ENCODE measurements at places on chromosomes 16 and 17.

DNA sequence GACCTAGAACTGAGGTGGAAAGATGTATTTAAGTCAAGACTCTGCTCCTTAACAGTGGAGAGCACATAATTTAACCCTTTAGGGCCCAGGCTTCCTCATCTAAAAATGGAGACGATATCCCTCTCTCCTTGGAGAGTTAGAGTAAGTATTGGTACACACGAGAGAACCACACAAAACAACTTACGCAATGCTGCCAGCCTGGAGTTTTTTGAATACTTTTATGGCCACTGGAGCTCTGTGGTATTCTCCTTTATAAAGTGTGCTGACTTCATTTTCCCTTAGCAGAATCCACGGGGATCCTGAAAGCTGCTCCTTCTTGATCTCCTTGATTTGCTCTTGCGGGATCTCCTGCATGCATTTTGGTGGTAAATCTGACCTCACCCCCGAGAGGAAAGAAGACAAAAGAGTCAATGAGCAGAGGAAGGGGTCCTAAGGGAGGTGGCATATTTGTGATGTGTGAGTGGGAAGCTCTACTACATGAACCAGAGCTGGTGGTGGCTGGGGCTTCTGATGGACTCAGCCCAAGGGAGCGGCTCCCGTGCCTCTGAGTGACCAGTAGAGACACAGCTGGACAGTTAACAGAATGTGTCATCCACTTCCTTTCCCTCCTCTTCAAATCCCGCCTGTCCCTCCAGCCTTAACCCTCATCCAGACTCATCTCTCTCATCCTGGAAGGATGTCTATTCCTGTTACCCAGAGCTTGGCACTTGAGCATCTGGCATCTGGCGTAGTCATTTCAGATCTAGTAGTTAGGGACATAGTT lies 9.4 kb downstream of the MLKL start:
- no peak for DNase-seq

DNA sequence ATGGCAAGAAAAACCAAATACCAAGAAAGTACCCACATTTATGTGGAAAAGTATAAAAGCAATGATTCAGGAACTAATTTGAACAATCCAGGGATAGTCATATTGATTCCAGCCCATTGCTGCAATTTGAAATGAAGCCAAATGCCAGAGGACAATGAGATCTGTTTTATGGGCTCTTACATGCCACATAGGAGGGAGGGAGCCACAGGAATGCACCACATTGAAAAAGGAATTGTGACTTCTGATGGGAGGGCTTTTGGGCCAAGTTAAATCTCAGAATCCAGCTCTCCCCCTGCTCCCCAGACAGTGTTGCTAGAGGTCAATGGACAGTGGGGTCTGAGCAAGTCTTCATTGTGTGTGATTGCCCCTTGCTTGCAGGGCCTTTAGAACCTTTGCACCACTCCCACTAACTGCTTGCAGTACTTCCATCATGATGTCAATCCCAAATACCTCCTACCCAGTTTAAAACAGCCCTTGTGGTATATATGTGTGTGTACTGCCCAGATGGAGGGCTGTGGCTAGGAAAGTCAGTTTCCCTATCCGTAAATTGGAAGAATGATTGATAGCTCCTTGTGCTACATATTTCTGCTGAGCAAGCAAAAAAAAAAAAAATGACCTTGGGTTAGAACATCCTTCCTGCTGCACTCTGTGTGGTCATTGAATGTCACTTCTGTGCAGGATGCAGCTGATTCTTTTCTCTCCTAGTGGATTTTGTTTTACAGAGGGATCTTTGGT lies 406.8 kb downstream of the UTP18 start:
- DNase-seq, result no peak

DNA sequence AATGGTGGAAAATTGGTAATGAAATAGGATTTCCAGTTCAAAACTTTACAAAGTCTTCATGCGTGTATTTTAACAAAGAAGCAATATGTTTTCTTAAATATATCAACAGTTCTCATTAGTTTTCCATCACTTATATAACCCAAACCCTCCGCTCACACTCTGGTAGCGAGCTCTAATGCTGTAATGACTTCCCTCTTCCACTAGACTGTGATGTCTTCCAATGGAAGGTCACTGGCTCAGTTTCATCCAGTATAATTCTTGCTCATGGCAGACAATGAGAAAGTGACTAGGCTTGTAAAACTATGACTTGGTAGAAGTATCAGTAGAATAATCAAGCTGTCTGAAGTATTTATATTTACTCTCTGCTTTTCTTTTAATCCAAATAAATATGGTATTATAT lies 32.8 kb downstream of the NETO2 start:
- no peak for DNase-seq

DNA sequence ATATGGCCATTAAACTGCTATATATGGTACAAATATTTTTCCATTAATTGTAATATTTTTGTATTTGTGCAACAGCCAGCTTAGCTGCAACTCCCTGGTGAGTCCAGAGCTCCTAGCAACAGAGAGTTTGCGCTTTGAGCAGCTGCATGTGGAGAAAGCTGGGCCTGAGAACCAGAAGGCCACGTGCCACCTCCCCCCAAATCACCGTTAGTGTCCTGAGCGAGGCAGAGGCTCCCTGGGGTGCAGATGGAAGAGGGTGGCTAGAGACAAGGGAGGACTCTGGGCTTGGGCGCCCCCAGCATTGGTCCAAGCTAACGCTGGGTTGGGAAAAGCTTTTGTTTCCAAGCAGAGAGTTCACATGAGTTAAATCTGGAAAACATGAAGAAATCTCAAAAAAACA lies 41.6 kb downstream of the HSBP1 start:
- DNase-seq, result no peak

DNA sequence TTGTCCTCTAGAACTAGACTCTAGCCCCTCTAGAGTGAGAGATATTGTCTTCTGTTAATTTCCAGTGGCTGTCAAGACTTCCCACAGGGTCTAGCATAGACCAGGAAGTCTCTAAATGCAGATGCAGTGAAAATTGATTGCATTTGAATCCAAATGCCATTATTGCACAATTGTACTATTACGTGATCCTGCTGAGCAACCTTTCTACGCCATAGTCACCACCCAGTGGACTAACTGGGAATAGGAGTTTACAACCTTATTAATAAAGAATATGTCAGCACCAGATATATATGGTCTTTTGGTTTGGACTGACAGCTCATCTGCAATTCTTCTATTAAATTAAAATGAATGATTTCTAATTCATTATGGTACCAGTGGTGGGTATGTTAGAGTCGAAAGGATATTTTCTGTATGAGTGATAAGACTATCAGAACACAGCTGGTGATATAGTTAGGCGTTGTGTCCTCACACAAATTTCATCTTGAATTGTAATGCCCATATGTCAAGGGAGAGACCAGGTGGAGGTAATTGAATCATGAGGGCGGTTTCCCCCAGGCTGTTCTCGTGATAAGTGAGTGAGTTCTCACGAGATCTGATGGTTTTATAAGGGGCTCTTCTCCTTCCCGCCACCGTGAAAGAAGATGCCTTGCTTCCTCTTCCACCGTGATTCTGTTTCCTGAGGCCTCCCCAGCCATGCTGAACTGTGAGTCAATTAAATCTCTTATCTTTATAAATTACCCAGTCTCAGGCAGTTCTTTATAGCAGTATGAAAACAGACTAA lies 138.9 kb upstream of the CA10 start:
- no peak for DNase-seq

DNA sequence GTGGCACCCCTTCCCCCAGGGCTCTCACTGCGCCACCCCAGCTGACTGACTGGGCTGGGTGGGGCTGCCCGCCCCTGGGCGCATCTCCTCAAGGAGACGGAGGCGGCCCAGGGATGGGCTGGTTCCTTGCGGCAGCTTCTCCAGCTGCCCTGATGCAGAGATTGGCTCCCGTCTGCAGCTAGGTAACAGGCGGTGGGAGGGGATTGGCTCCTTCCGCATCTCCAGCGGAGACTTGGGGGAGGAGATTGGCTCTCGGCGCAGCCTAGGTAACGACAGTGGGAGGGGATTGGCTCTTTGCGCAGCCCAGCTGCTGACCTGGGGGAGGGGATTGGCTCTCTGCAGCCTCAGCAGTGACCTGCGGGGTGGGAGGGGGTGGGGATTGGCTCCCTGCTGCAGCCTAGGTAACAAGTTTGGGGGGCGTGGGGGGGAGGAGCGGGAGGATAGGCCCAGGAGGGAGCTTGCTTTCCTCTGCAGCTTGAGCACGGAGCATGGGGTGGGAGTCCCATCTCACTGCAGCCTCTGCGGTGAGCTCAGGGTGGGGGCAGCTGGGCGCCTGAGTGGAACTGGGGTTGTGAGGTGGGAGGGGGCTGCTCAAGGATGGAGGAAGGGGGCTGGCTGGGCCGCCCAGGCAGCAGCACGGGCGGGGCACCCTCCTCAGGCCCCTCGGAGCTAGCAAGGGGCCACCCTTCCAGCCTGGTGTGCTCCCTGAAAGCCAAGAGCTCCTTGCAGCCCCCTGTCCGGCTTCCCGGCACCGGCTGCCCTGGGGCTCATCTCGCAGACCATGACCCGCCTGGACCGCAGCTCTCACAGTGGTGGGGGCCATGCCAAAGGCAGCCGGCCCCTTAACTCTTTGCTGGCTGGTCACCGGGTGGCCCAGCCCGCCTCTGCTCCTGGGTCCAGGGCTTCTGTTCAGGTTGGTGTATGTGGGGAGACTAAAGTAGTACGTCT lies 6.4 kb downstream of the NFE2L1 start:
- DNase-seq, result no peak

GRCh38 chr16:86891121-86891520 lies 312.8 kb downstream of the FOXL1 start:
- DNase-seq, result no peak

DNA sequence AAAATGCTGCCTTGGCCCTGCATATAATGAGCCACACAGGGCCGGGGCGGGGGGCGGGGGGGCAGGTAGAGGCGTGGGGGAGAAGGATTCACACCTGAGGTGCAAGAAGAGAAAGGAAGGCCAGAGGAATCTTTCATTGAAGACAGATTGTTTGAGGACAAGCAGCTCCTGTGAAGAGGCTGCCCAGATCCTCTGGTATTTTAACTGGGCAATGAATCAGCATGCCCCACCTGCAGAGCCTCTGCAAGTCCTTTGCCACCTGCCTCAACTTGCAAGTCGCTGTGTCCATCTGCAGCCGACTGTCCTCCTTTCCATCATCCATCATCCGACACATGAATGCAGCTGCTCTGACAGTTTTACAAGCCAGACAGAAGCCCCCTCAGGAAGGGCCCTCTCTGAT lies 1.2 kb upstream of the SOST start:
- DNase-seq, result no peak

GRCh38 chr16:19132255-19132654 lies 18.5 kb downstream of the ITPRIPL2 start:
- DNase-seq, result no peak

- no peak for DNase-seq
Observed at GRCh38 chr17:42852351-42852750, 1.4 kb downstream of the AOC3 start.

All from stimulated activated CD4-positive, alpha-beta T cell treated with anti-CD3 and anti-CD28 coated beads, TNF-alpha, amount 100 ng/mL, for 1 hour (primary cell).